ENCODE measurements at places on chromosomes 12 and 14.

GRCh38 chr14:92495027-92495426 lies 18.6 kb upstream of the RIN3 start:
- DNase-seq: peak; percentile 20

- peak; percentile 52 for DNase-seq
Observed at GRCh38 chr14:22982477-22983245, at the start of gene AJUBA. Gene AJUBA, minus strand, starts transcription at chr14:22982551. Its CDS starts 285 bp downstream, at chr14:22982266.

- DNase-seq: no peak
Observed at GRCh38 chr12:93708952-93709351, 31.8 kb downstream of the CRADD start.

DNA sequence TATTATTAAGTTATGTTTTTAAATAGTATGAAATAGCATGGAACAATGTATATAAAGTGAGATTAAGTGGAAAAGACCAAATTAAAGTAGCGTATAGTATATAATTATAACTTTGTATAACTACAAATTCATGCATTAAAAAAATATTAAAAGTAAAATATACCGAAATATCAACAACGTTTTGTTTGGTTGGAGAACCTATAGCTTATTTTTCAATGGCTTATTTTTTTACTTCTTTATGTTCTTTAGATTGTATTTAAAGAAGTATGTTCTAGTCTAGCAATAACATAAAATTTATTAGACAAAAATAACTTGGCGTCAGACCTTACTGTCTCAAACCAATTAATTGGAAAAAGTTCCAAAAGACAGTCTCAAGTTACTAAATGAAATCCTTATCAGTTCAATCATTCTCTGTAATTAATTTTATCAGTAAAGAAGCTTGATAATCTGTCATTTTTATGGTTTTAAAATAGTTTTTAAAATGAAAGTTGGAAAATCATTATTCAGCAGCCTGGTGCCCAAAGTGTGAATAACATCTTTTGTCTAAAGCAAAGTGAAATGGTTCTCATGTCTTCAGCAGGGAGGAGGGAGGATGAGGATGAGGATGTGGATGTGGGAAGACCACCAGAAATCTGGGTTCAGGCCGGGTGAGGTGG lies 46.7 kb downstream of the IRAK3 start:
- DNase-seq: peak; percentile 32

DNA sequence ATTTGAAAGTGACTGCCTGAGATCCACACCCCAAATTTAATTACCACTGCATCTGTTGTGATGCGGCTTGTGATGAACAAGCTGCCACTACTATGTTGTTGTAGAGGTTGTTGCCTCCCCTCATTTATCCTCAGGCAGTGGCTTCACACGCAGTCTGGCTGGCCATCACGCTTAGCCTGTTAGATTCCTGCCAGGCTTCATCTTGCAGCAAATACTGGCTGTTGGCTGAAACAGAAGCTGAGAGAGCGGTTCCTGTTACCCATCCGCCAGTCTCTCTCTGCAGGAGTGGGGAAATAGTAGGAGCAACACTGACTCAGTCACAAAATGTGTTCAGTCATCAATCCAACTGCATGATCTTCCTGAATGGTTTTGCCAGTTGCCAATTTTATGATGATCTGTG lies 934.4 kb downstream of the FLRT2 start:
- DNase-seq: no peak

GRCh38 chr14:90963343-90963742 lies 97.1 kb downstream of the RPS6KA5 start:
- DNase-seq: no peak

DNA sequence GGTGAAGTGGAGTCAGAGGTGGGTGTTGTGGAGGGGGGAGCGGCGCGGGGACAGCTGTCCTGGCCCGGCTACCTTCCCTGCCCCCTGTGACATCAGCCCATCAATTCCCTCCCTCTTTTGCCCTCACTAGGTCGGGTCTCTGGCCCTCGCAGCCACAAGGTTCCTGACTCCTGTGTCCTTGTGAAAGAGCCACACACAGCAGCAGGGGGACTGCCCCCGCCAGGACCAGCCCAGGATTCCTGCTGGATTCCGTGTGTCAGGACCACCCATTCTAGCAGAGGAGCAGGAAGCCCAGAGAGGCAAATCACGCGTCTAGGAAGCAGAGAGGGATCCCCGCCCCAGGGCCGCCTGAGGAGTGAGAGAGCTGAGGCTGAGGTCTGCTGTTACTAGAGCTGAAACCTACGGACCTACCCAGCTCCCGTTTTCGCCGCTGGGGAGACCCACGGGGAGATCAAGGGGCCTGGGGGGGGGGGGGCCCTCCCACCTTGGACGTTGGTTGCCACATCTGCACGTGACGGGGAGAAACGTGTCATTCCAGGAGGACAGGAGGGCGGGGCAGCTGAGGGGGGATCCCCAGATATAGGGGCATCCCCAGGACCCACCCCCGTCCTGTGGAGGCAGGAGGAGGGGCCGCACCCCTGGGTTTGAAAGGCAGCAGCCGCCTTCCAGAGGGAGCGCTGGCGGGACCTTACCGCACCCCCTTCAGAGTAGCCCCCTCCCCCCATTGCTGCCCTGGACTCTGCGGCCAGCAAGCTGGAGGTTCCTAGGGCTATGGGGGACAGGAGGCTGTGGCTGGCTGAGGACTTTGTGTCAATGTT lies 12.5 kb upstream of the INF2 start:
- DNase-seq: no peak

DNA sequence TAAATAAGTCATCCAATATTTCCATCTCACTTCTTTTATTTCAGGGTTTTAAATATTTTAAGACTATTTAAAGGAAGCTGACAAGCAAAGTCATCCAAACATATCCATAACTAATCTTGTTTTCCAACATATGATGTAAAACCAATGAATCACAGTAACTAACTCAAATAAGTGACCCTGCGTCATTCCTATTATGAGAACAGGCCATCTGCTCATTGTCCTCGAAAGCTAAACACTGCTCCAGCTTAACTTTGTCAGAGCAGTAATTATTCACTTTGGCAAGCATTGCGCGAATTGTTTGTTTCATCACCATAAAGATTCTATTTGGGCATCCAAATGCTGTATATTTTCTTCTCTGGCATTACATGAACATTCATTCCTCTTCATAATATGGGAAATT lies 99.1 kb downstream of the CAPZA3 start:
- DNase-seq: no peak

- peak; percentile 10 for DNase-seq
Observed at GRCh38 chr14:102235275-102235897, 69.6 kb downstream of the MOK start.

DNA sequence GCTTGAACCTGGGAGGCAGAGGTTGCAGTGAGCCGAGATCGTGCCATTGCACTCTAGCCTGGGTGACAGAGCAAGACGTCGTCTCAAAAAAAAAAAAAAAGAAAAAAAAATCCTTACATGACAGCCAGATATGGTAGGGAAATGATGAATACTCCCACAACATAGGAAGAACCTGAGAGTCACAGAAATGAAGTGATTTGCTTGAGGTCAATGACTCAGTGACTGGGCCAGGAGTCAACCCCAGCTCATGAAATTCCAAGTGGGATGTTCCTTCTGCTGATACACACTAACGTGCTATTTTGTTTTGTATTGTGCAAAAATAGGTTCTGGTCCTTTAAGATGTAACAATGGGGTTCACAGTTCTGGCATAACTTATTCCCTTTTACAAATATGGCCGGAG lies 9.0 kb downstream of the RHOF start:
- no peak for DNase-seq

- DNase-seq: no peak
Observed at GRCh38 chr14:59836116-59836515, 34.5 kb downstream of the RTN1 start.

DNA sequence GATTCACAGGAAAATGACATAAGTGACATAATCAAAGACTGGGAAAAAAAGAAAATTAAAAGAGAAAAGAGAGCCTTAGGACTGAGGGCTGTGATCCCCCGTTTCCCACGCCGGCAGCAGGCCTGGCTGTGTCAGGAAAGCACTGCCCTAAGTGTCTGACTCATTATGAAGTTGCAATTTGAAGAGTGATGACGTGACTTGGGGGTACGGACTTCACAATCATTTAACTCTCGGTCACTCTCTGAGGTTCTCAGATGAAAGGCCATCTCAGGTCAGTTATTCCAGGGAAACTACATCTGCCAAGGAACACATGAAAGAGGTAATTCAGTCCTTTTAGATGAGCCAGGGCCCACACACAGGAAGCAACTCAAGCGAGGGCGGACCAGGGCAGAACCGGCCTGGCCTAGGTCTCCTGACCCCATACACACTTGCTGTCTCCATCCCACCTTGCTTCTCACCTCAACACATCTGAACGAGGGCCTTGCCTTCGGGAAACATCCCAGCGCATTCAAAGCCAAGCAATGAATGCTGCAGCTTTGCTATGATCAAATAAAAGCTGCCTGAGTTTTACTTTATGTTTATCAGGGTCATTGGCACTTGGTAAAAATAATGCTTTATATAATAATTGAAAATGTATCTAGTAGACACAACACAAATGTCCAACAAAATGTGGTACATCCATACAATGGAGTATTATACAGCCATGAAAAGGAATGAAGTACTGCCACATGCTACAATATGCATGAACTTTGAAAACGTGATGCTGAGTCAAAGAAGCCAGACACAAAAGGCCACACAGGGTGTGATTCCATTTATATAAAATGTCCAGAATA lies 2.7 kb downstream of the SSH1 start:
- DNase-seq: no peak

DNA sequence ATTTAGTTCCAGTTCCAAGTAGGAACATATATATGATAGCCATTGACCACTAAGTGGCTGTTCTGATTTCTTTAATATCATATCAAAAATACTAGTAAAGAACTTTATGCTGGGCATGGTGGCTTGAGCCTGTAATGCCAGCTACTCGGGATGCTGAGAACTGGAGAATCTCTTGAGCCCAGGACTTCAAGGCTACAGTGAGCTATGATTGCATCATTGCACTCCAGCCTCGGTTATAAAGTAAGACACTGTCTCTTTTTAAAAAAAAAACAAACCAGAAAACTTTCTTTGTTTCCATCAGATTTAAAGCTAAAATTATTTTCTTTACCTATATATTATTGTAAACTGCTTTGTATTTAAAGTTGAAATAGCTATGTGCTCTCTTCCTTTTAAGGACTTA lies 127.0 kb downstream of the SCAF11 start:
- no peak for DNase-seq

- no peak for DNase-seq
Observed at GRCh38 chr14:79573486-79573885, 637.8 kb downstream of the DIO2 start.

DNA sequence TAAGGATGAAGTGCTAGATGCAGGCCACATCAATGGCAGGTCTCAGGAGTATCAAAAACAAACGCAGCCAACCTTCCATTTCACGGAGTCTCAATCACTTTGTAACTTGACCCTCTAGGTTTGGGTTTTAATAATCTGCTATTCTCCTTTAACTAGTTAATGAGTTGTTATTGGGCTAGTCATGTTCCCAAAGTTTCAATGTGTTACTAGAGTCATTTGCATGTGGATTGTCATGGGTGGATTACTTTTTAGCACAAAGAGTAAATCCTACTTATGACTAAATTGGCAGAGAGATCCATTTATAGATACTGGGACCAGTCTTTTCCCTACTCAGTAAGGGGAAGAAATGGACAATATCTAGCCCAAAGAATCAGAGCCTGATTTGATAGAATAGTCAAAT lies 151.0 kb downstream of the BCAT1 start:
- DNase-seq: no peak

GRCh38 chr14:49692193-49692757 lies 645 bp upstream of the KLHDC1 start:
- no peak for DNase-seq

GRCh38 chr12:52216100-52216499 lies 16.9 kb upstream of the KRT7 start:
- no peak for DNase-seq

DNA sequence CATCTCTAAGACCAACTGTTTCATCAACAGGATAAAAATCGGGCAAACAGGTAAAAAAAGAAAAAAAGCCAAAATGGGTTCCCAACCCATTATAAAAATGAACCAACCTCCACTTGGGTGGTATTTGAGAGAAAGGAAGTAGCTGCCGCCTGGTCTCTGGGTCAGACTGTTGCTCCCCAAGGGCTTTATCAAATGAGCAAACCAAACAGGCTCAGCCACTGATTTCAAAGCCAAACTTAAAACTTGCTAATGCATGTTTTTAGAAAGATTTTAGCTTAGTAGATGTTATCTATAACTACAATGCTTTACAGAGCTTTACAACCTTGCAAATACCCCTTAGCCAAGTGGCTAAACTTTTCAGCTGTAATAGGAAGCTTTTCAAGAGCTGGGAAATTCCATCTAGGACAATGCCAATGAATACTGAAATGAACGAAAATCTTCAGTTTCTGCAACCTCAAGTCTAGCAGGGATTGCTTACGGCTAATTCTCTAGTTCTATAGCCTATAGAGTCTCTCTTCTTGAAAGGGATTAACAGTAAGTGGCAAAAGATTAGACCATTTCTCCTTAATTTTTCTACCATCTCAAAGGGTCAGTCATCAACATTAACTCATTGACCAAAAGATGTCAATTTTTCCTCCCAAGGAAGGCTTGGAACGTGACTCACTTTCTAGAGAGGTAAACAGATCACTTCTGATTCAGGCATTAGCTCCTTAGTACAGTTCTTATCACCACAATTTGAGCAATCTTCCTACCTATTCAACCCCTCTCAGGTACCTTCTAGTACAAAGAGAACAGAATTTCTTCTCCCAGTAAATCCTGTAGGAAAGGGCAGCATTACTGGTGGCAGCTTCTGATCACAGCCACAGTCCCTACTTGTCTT lies 4.2 kb downstream of the PPM1H start:
- DNase-seq: no peak

DNA sequence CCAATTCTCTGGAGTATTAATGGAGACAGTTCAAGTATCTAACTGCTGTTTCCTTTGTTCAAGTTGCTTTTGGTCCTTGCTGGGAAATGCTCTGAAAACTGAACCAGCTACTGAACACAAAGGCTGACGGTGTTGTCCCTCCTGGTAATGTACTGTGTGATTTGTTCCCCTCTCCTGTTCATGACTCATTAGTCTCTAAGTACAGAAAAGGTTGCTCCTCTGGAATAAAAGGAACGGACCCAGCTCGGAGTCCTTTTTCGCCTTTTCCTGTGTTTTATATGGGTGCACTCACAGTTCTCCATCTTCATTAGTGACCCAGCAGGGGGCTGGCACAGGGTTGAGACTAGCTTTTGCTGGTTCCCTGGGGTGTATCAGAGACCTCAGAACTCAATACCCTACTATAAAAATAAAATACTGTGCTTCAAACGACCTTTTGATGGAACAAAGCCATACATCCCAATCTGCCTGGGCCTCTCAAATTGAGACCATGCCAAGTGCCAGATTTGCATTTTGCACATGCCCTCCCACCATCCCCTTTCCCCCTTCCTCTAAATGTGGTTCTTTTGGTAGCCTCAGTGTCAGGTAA lies 269.7 kb downstream of the RAD51B start:
- DNase-seq: no peak

GRCh38 chr12:9237286-9237685 lies 29.1 kb upstream of the PZP start:
- DNase-seq: no peak

- no peak for DNase-seq
Observed at GRCh38 chr12:88889326-88890110, 309.2 kb upstream of the KITLG start.

DNA sequence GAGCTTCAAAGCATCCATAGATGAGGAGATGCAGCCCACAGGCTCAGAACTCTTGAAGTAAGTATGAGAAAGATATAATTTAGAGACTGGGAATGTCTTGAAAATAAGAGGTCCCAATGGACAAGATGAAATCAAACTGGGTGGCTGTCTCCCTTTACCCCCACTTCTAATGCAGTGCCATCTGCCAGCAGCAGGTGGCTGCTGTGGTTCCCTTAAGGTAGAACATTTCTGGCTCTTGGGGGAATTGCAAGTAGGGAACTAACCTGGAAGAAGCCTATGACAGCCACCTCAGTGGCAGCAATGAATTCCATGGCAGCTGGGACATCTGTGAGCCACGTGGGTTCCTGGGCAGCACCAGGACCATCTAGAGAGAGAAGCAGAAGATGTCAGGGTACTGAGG lies 648 bp downstream of the ERP27 start:
- DNase-seq: no peak

Data from GF-D8 (cell line).